ENCODE measurements at places on chromosomes 4 and X.

DNA sequence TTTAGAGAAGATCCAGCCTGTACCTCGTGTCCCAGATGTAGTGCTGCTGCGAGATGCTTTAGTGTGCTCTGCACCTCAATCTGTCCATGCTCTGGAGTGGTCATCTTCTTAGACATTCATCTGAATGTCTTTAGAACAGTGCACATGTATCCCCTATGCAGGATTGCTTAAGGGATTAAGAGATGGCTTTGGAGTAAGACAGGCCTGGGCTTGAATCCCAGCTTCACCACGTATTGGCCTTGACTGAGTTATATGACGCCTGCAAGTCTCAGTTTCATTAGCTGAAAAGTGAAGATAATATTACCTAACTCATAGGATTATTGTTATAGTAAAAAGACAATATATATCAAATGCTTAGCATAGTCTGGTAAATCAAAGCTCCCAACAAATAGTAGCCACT is 98.3 kb downstream of the NFKB1 start:
- DNase-seq = no peak

DNA sequence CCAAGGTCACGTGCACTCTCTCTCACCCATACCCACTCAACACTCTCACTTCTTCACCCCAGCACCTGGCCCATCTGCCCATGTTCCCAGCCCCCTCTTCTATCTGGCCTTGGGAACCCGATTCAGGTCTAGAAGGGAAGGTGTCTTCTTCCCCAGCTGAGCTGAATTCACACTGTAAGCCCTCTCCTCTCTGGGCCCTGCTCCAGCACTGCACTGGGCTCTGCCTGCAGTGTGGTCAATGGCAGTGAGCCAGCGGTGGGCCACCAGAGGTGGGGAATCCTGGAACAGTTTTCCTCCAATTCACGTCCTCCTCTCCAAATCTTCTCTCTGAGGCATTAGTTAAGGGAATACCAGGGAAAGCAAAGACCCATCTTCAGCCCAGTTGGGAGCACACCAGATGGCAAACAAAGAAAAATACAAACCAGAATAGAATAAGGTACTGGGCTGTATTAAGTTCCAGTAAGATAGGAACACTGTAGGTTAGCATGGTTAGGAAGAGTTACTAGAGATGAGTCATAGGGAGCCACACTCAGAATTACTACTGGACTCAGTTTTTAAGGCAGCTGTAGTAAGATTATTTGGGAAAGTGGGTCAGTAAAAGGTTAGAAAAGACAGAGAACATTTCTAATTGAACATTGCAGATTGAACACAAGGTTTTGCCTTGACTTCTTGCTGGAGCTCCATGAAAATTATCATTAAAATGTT is 5.0 kb downstream of the AWAT2 start:
- DNase-seq = no peak

DNA sequence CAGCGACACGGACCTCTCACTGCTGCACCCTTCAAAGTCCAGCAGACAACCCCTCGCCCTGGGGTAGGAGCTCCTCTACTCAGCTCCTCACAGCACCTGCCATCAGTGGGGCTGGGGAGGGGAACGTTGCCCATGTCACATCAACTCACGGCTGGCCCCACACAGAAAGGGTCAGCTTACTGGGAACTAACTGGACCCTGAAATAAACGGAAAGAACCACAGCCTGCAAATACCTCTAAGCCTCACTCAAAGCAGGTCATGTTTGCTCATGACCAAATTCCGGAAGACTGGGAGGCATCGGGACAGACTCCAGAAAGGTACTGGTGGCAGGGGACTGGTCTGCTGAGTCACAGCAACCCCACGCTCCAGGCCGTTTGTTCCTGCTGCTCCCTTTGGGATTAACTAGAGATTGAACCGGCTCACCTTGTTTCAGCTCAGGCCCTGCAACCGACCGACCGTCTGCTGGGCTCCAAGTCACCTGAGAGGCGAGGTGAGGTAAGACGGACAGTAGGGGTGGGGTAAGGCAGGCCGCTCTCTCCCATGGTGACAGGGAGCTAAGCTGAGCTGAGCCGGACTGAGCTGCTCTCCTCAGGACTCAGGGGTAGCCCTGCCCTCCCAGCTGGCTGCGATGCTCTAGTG is 5.6 kb downstream of the G6PD start:
- peak; percentile 89 for DNase-seq

DNA sequence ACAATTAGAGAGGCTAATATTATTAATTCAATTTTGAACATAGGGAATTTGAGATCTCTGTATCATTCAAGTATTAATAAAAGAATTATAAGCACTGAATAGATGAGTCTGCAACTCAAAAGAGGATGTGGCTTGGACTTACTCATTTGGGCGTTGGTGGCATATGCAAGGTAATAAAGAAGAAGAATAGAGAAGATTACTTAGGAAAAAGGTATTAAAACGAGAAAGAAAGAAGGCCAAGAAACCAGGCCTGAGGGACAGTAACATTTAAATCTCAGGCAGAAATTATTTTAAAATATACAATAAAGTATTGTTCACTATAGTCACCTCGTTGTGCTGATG is 383.0 kb upstream of the INTU start:
- DNase-seq = no peak

DNA sequence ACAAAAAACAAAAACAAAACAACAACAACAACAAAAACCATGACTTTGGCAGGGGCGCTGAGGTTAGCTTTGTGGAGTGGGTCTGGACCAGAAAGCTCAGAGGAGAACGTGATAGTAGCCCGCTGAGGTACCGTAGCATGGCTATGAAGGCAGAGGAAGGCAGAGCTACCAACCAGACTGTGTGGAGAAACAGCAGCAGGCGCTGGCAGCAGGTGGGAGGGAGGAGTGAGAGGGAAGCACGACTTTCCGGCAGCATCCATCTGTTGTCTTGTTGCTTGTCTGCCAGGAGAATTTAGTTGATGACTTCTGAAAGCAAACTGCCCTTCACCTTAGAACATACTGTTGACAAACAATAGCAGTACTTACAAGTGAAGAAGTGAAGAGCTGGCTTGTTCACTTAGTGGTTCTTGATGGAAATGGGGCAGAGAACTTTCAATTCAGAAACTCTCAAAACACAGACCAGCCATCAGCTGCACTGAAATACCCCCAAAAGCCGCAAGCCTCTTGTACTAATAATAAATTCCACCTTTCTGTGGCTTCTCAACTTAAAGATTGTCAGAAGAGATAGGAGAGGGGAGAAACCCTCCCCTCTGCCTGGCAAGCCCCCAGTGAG is 447.2 kb downstream of the SLITRK2 start:
- DNase-seq = no peak

DNA sequence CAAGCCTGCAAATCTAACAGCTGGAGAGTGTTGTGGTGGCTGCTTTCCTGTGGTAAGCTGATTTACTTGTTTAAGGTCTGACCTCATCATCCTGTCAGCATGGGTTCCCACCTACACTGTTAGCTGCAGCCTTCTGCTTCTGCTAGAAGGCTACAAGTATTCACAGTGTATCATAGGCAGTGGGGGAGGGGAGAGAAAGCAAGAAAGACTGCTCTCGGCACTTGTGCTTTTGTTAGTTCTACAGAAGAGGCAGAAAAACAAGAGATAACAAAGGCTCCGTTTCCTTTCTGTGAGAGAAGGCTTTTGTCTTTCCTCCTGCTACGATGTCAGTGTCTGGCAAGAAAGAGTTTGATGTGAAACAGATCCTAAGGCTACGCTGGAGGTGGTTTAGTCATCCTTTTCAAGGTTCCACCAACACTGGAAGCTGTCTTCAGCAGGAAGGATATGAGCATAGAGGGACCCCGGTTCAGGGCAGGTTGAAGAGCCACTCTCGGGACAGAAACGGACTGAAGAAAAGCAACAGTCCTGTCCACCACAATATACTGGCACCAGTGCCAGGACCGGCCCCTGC is at the start of gene KLHL4:
KLHL4 (plus strand) TSS at position 232 of the 571 bp plus-strand sequence; CDS start at position 324, 92 bp downstream.
- no peak for DNase-seq

- no peak for DNase-seq
These were observed 459.7 kb downstream of the IL15 start for GRCh38 chr4:142095886-142096605.

DNA sequence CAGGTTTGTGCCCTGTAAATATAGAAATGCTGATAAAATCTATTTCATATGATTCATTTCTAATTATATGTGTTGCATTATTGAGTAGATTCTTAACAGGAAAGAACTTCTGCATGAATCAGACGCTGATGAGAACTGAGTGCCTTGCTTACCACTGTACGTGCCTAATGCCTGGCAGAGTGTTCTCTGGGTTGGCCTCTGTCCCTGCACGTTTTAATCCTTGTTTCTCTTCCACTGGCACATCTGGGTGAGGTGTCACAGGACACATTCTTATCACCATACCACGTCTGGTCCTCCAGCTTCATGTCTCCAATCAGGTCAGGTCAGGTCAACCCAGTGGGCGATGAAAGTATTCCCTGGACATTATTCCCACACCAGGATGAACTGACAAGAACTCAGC is 53.6 kb downstream of the KLF3 start:
- DNase-seq = no peak

DNA sequence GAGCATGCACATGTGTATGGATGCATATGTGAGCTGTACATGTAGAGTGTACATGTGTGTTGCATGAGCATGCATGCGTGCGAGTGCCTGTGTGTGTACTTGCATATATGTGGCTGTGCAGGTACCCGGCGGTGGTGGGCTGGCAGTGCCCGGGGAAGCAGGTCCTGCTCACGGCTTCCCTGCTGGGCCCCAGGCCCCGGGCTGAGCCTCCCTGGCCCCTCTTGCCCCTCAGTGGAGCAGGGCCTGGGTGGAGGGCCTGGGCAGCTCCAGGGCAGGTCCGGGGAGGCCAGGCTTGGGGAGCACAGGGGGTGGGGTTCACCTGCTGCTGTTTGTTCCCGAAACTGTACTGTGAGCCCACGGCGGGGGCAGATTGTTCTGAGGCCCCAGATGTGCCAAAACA is 9.4 kb downstream of the NAT8L start:
- no peak for DNase-seq

GRCh38 chrX:4572691-4573090 is 859.2 kb upstream of the PRKX start:
- no peak for DNase-seq

DNA sequence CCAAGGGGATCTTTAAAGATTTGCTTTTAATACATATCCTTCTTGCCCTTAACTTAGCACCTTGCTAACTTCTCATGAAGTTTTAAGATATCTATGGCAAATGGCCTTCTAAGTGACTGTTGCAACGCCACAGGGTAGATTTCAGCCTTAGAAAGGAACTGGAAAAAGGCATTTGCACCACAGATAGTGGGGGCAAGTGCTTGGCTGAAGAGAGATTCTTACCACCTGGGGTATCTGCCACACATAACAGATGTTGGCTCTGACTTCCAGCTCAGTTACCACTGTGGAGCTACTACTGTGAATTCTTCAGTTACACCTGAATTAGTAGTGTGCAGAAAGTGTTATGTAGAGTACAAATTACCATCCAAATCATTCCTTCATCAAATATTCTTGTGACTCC is 302.6 kb downstream of the PPP3CA start:
- no peak for DNase-seq

- no peak for DNase-seq
These were observed 7.4 kb downstream of the PCGF3 start for GRCh38 chr4:712916-713632.

DNA sequence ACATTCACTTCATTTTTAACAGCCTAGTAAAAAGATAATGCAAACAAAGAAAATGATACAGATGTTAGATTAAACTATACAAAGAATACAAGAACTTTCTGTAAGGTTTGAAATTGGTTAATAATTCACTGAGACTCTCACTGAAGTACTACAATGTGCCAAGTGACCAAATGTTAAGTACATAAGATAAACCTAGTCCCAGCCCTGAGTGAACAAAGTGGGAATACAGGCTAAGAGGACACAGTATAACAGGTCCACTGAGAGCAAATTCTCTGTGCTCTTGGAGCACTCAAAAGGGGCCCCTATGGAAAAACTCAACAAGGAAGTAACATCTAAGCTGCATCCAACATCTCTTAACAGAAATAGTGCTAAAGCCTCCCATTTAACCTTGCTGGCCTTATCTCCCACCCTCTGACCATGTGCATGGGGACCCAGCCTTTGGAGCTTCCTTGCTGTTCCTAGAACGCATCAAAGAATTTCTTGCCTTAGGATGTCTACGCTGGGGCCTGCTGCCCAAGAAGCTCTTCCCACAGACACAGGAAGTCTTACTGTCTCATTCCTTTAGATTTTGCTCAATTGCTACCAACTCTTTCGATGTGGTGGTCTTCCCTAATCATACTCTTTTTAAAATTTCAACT is 113.4 kb downstream of the ZAR1 start:
- peak; percentile 85 for DNase-seq

GRCh38 chrX:11185861-11186260 is 74.7 kb downstream of the HCCS start:
- no peak for DNase-seq

DNA sequence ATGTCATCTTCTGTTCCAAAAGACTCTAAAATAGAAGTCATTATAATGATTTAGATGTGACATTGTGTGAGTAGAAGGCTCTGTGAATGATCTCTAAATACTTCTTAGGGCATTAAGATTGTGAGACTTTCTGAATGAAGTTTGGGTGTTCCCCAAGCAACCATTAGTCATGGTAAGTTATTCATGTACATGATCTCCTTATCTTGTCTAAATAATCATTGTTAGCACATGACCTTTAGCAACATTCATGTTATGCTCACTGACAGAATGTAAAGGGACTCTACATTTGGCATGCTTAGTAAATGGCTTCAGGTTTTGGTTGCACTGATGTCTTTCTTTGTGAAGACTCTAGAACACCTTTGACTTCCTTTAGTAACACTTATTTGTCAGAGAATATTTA is 140.8 kb upstream of the AGA start:
- DNase-seq = no peak

DNA sequence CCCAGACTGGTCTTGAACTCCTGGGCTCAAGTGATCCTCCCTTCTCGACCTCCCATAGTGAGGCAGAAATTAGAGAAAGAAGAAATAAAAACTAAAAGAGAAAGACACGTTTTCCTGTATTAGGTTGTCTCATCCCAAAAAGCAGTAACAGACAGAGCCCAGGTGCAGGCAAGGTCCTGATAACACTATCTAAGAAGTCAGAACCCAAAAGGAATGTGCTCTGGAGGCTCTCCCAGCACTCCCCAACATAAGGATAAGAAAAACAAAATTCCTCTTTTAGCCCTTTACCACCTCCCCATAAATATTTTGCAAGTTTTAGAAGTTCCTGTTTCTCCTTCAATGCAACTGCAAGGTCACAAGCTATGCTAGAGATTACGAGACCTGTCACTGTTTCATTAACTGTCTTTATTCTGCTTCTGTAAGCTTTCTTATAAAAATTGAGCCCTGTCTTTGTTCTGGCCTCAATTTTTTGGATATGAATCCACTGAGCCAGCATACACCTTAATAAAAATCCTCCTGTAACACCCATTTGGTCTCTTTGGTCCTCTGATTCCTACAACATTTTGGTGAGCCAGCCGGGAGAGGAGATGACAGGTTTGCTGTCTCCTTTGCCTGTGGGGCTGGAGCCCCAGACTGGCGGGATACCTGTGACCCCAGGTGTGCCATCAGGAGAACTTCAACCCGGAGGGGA is 25.9 kb downstream of the LIAS start:
- DNase-seq = no peak

- DNase-seq = no peak
These were observed 23.6 kb upstream of the TBC1D14 start for GRCh38 chr4:6885953-6886557.

GRCh38 chr4:156536661-156537060 is 434.9 kb downstream of the PDGFC start:
- DNase-seq = no peak

GRCh38 chrX:107627838-107628661 is at the start of gene PRPS1:
TSS of gene PRPS1 (plus strand) at chrX:107628510. CDS start at chrX:107628629, 119 bp downstream.
- peak; percentile 89 for DNase-seq

GRCh38 chr4:181853881-181854511 is 389.2 kb upstream of the TENM3 start:
- DNase-seq = no peak

GRCh38 chrX:70921709-70922352 is 9.1 kb downstream of the SLC7A3 start:
- DNase-seq = no peak
